ENCODE measurements at places on chromosomes 5 and 9.

DNA sequence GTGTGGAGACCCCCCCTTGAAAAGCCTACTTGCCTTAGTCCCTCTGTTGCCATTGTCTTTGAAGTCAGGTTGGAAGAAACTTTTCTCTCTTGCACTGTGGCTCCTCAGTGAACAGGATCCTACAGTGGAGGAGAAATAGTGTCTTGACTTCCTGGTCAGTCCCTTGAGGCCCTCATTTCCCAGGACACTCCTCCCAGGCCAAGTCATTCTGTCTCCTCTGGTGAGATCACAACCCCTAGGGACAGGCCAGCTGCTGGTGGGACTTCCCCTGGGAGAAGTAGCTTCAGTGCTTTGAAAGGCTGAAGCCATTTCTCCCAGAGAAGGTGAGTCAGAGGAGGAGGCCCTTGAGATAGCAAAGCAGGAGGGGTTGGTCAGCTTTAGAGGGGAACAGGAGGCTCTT is 10.1 kb upstream of the GRIA1 start:
- H3K4me1 ChIP-seq, result no peaks in the 10 kb centered on the region
- peak; percentile 70 for DNase-seq
- H3K4me3 ChIP-seq, result no peak overlapping the region
- H3K27ac ChIP-seq, result no peak overlapping the region
- no peaks in the 10 kb centered on the region for H3K27me3 ChIP-seq

DNA sequence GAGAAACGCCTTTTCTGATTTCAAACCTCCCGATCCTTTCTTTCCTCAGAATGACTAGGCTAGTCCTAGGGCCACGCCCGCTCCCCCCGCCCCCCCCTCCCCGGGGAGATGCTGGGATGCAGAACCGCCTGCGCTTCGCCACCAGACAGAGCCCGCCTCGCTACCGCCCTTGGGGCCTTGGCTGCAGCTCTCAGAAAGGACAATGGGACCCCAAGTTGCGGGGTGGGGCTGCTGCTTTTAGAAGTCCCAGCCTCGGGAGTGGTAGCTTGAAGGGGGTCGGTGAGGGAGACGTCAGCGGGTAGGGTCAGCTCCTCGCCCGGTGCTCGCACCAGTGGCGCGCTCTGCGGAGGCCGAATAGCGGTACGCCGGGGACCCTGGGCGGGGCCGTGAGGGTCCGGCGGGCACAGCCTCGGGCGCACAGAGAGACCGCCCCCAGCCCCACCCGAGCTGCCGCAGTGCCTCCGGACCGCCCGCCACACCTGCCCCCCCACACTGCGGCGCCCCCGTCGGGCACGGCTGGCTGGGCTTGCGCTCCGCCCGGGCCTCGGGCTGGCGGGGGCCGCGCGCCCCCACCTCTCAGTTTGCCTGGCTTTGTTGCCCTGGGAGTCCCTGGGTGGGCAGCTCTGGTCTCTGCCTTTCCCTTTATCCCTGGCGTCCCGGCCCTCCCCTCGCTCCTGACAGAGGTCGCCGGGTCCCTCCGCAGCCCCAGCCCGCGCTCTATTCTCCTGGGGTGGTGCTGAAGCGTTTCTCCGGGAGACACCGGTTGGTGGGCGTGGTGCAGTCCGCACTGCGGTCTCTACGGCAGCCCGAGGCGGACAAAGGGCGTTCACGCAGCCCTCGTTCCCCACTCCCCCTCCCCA is 1.2 kb downstream of the MAP1B start:
- DNase-seq, result peak; percentile 79
- H3K4me1 ChIP-seq, result peaks cover 7% of the 10 kb centered on the region
- no peaks in the 10 kb centered on the region for H3K36me3 ChIP-seq
- no peaks in the 10 kb centered on the region for H3K27me3 ChIP-seq

DNA sequence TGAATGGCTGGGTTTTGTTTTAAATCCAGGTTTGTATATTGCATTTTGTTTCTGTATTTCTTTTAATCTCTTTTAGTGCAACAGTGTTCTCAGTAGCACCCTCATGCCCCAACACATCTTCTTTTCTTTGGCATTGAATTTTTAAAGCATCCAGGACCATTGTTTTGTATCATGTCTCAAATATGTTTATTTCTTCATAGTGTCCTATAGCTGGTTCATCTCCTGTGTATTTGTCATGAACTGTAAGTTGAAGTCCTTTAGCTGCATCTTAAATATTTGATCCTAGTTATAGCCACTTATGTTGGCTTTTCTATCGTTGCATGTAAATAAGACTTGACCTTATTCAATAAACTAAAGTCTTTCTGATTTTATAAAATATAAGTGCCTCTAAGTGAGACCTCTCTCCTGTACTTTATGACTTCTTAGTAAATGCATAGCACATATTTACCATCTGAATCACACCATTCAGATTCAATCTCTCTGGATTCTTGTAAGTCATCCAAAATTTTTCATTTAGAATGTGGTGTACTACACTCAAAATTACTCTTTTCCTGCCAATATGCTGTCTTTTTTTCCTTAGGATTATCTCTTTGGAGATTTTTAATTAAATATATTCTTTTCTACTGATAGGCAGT is 21.0 kb upstream of the ERCC6L2 start:
- peak; percentile 34 for DNase-seq
- no peaks in the 10 kb centered on the region for H3K27me3 ChIP-seq
- peaks cover 1% of the 10 kb centered on the region for H3K4me1 ChIP-seq
- no peak overlapping the region for H3K27ac ChIP-seq
- H3K36me3 ChIP-seq, result no peaks in the 10 kb centered on the region
- H3K4me3 ChIP-seq, result no peak overlapping the region

- no peak for DNase-seq
- peak overlapping the region; percentile 80 for H3K4me3 ChIP-seq
- no peak overlapping the region for H3K27ac ChIP-seq
- peaks cover 1% of the 10 kb centered on the region for H3K4me1 ChIP-seq
- H3K36me3 ChIP-seq, result peaks cover 32% of the 10 kb centered on the region
These were observed 3.6 kb downstream of the LURAP1L start for GRCh38 chr9:12778389-12778788.

DNA sequence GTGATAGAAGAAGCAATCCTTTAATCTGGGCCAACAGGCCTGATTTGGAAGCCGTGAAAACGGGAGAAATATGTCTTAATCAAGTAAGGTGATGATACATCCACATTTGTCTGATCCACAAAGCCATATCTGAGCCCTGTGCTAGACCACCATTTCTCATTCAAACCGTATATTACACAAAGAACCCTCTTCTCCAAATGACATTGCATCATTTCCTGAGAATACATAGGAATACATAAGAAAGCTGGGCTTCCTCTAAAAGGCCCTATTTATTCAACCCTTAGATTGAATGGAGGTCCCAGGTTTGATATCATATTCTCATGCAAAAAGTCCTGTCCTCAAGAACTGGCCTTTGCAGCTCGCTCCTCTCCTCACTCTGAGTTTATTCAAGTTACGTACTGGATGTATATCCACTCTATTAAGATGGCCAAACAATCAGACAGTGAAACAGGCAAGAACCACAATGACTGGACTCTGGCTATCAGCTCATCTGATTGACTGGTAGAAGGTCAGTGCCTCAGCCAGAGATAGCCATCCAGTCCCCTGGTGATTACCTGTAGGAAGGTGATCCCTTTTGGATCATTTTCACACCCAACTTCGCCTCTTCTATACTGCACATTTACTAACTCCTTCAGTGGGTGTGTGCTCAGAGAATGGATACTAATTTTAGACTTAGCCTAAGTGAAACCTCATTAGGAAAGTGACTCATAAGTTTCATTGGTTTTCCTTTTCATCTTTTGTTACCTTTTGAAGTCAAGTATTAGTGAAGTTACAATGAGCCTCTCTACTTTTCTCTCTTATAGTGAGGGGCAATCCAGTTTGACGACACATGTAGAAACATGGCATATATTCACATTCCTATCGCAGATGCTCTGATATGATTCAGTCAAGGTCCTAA is 167.6 kb upstream of the WWC1 start:
- H3K4me3 ChIP-seq, result no peak overlapping the region
- peaks cover 16% of the 10 kb centered on the region for H3K27me3 ChIP-seq
- DNase-seq, result no peak

GRCh38 chr5:2532809-2533208 is 218.7 kb downstream of the IRX2 start:
- no peaks in the 10 kb centered on the region for H3K4me1 ChIP-seq
- DNase-seq, result no peak
- H3K27me3 ChIP-seq, result no peaks in the 10 kb centered on the region
- no peak overlapping the region for H3K4me3 ChIP-seq
- no peak overlapping the region for H3K27ac ChIP-seq

- H3K36me3 ChIP-seq, result no peaks in the 10 kb centered on the region
- H3K4me1 ChIP-seq, result no peaks in the 10 kb centered on the region
- no peak overlapping the region for H3K4me3 ChIP-seq
- H3K27ac ChIP-seq, result no peak overlapping the region
- H3K27me3 ChIP-seq, result no peaks in the 10 kb centered on the region
These were observed 150.9 kb upstream of the MOCS2 start for GRCh38 chr5:53260446-53260845.

- peaks cover 8% of the 10 kb centered on the region for H3K27me3 ChIP-seq
- H3K36me3 ChIP-seq, result no peaks in the 10 kb centered on the region
- no peak for DNase-seq
- H3K4me3 ChIP-seq, result no peak overlapping the region
These were observed 316.1 kb downstream of the GADD45G start for GRCh38 chr9:89920951-89921350.

DNA sequence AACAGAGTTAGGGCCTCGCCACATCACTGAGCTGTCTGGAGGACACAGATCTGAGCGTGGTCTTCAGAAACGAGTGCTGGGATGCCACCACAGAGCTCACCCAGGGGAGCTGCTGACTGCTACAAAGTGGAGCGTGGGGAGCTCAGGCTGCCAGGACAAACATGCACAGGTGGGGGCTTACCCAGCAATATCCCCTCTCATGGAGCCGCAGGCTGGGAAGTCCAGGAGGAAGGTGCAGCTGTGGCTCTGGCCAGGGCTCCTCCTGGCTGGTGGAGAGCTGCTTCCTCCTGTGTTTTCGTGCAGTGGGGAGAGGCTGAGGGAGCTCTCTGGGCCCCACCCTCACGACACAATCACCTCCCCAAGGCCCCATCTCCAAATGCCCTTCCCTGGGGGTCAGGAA is 368.6 kb upstream of the IRX4 start:
- no peak overlapping the region for H3K4me3 ChIP-seq
- H3K27ac ChIP-seq, result no peak overlapping the region
- H3K4me1 ChIP-seq, result no peaks in the 10 kb centered on the region
- H3K36me3 ChIP-seq, result no peaks in the 10 kb centered on the region
- no peak for DNase-seq

DNA sequence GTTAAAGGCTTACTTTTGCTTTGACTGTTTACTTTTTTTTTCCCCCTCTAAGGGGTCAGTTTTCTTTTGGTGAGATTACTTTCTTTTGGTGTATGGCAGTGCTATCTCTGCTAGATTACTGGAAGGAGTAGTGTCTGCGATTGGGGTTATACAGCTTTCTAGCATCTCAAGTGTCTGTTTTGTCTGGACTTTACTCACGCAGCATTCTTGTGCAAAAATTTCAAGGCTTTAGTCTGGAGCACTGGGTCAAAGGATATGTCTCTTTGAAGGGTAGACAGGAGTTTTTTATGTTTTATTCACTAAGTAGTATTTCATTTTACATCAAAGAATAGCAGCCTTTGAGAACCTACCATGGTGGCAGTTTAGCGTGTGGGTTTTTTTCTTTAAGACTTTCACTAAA is 52.6 kb downstream of the NDUFS4 start:
- no peak overlapping the region for H3K4me3 ChIP-seq
- no peaks in the 10 kb centered on the region for H3K4me1 ChIP-seq
- no peak overlapping the region for H3K27ac ChIP-seq
- H3K27me3 ChIP-seq, result no peaks in the 10 kb centered on the region

GRCh38 chr9:93595861-93596365 is 19.5 kb downstream of the PHF2 start:
- DNase-seq, result no peak
- peaks cover 18% of the 10 kb centered on the region for H3K4me1 ChIP-seq
- peaks cover 15% of the 10 kb centered on the region for H3K36me3 ChIP-seq
- H3K4me3 ChIP-seq, result no peak overlapping the region
- no peak overlapping the region for H3K27ac ChIP-seq

DNA sequence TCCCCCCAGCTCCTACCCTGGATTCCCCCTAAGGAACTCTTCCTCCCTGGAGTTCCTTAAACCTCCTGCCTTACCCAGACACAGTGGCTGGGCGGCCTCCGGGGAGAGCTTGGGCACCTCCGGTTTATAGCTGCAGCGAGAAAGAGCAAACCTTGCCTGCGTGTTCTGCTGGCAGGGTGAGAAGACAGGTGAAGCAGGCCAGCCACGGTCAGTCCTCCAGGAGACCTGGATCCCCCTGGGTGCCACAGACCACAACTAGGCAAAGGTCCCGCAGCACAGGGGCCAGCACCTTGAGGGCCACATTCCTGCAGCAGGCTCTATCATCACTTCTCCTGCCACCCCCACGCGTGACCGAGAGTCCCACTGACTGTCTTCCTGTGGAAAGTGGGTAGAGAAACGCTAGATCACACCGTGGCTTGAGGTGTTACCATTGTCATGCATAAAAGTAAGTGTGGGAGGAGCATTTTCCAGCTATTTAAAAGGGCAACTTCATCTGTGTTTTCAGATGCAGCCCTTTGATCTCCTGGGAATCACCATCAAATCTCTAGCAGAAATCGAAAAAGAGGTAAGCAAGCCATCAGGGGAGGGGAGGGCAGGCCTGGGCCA is 130.2 kb upstream of the LMX1B start:
- DNase-seq, result no peak
- peaks cover 4% of the 10 kb centered on the region for H3K27me3 ChIP-seq
- H3K4me3 ChIP-seq, result no peak overlapping the region

GRCh38 chr9:135440620-135441019 is 39.0 kb upstream of the PPP1R26 start:
- H3K27me3 ChIP-seq, result peaks cover 29% of the 10 kb centered on the region
- no peak overlapping the region for H3K27ac ChIP-seq
- H3K4me3 ChIP-seq, result no peak overlapping the region
- no peak for DNase-seq
- H3K4me1 ChIP-seq, result no peaks in the 10 kb centered on the region

DNA sequence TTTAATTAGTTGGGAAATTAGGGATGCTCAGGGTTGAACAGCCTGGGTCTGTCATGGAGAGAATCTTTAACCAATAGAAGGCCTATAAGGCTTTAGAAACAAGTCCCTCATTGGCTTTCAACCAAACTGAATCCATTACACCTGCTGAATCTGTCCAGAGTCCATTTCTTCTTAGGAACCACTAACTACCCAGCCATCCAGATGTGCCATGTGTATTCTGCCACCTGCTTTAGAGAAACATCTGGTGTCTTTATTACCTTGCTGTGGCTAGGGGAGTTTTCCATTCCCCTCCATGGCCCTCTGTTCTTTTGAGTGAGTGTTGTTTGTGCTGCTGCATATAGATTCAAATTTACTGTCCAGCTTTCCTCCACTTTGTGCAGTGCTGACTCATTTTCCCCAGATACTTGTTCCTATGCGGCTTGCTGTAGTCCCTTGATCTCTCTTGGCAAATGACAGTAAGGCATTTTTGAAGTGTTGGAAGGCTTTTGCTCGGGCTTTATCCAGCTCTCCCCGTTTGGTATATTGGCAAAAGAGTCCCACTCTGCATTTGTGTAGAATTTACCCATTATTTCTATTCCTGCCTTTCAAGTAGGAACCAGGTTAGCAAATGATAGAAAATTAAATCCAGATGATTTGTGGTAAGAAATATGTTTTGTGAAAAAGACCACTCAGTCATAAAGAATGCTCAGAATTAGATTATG is 54.6 kb downstream of the NLN start:
- peaks cover 6% of the 10 kb centered on the region for H3K4me1 ChIP-seq
- DNase-seq, result peak; percentile 7
- H3K36me3 ChIP-seq, result peaks cover 20% of the 10 kb centered on the region
- H3K27me3 ChIP-seq, result no peaks in the 10 kb centered on the region
- no peak overlapping the region for H3K4me3 ChIP-seq

Data from mesenchymal stem cell (in vitro differentiated cells and primary cell).